ENCODE measurements at places on chromosomes 11 and 22.
A peak's percentile ranks its signal among the peaks of the same experiment; 100 is the strongest.

GRCh38 chr11:134670961-134671370, 258.9 kb upstream of the B3GAT1 start:
- no peak for DNase-seq

DNA sequence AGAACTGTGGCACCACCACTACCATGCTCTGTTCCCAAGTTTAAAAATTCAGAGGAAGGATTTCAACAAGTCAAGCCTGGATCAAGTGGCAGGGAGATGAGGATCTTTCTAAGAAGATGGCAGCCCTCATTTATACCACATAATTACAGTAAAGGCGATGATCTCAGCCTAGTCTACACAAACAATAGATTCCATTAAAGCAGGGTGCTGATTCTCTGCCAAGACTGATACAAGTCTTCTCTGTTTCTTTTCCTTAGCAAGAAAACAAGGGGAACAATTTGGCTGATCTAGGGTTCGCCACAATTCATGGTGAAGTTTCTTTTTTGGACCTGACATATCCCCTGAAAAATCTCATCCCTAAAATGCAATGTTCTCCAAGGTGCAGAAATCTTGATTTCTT, 73.9 kb downstream of the PPFIBP2 start:
- DNase-seq = no peak

- DNase-seq = no peak
These were observed 2.6 kb upstream of the OR52W1 start for GRCh38 chr11:6196396-6196795.

GRCh38 chr11:123584737-123585136, 69.7 kb downstream of the SCN3B start:
- DNase-seq = no peak

- no peak for DNase-seq
These were observed 8.5 kb upstream of the OR8B12 start for GRCh38 chr11:124551987-124552386.

GRCh38 chr11:1112351-1113191, 37.9 kb downstream of the MUC2 start:
- DNase-seq = no peak

DNA sequence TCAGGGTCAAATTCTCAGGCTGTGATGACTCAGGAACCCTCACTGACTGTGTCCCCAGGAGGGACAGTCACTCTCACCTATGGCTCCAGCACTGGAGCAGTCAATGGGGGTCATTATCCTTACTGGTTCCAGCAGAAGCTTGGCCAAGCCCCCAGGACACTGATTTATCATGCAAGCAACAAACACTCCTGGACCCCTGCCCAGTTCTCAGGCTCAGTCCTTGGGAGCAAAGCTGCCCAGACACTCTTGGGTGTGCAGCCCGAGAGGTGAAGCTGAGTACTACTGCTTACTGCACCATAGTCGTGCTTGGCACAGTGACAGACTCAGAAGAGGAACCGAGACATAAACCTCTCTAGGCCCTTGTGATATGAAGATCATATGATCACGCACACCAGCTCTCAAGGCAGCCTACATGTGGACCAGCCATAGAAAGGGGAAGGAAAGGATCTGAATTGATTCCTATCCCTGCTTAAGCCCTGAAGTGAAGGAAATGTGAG, 58.2 kb downstream of the ZNF280B start:
- DNase-seq = no peak

DNA sequence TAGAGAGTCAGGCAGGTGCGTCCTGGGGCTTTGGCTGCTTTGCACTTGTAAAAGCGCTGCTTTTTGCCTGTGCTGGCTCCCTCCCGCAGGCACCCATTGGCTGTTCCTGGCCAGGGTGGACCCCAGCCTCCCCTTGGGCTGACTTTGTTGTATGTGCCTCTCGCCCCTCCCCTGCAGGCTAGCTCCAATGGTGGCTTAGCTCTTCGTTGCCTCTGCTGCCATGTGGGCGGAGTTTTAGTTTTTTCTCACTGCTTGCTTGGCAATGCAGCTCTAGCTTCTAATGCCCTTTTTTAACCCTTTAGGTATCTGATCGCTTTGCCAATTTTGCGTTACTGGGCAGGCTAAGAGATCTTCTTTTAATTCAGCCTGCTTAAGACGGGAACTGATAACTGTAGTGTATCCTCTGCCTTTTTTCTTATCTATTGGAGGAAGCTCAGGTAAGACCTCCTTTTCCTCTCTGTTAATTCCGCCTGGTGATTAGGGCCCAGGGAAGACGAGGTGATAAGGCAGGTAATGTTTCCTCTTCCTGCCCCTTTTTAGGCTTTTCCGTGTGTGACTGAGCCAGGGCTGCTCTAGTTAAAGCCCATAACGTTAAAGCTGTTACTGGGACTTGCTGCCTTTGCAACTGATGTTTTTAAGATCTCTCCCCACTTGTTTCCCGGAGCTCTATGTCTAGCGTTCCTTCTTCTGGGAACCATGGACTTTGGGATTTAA, 11.7 kb upstream of the GLYATL1 start:
- peak; percentile 73 for DNase-seq

DNA sequence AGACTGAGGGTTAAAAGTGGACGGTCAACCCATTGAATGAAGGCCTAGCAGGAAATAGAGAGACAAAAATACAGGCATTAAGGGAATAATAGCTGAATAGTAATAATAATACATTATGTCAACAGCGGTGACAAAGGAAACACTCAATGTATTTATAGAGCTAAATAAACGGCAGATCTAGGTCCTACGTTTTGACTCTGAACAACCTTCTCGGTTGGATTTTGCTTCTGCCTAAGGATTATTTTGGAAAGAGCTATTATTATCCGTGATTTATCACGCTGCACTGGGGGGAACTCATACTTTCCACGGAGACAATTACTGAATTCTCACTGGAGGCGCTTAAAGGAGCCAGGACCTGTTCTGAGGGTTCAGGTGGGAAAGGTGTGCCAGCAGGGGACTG, 118.2 kb upstream of the KIRREL3 start:
- DNase-seq = no peak

DNA sequence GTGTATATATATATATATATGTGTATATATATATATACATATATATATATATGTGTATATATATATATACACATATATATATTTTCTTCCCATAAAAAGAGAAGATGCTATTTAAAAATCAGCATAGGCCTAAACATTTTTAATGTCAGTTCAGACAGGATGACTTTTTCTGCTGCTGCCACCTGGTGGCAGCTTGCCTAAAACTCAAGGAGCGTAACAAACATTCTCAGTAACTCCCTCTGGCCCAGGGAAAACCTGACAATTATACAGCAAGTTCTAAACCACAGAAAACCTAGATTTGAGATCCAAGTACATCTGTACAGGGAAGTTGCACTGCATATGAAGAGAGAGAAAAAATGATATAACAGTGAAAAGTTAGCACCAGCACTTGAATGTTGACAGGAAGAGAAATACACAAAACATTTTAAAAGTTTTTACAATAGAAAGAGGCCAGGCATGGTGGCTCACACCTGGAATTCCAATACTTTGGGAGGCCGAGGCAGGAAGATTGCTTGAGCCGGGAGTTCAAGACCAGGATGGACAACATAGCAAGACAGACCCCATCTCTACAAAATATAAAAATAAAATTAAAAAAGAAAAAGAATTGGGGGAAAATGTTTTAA, 16.6 kb downstream of the OR8A1 start:
- DNase-seq = peak; percentile 27

GRCh38 chr11:110367571-110367970, 62.2 kb upstream of the FDX1 start:
- DNase-seq = no peak

DNA sequence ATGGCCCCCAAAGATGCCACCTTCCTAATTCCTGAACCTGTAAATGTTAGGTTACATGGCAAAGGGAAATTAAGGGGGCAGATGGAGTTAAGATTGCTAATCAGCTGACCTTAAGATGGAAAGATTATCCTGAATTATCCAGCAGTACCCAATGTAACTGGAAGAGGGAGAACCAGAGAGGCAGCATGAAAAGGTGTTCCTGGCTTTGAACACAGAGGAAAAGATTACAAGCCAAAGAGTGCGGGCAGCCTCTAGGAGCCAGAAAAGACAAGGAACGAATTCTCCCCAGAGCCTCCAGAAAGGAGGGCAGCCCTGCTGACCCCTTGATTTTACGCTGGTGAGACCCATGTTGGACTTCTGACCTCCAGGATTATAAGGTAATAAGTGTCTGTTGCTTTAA, 15.1 kb upstream of the THRSP start:
- no peak for DNase-seq

GRCh38 chr11:18650353-18650752, 16.2 kb upstream of the SPTY2D1 start:
- DNase-seq = no peak

- peak; percentile 78 for DNase-seq
These were observed 9.5 kb downstream of the FOLR3 start for GRCh38 chr11:72144807-72145565.

DNA sequence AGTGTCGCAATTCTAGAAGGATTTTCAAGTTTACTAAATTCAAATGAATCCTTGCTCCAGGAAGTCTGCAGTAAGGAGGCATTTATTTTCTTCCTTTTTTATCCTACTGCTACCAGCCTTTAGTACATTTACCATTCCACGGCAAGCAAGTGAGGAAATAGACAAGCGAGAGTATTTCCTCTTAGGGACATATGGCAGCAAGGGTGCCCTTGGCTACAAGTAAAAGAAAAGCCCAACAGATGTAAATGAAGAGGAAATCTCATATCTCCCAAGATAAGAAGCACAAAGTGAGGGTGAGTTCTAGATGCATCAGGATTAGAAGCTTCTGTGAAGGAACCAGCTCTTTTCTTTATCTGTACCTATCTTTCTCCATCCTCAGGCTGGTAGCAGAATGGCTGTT, 37.8 kb upstream of the FZD4 start:
- no peak for DNase-seq

GRCh38 chr22:49427941-49428340, 399.7 kb downstream of the BRD1 start:
- no peak for DNase-seq

- no peak for DNase-seq
These were observed 3.5 kb upstream of the ASRGL1 start for GRCh38 chr11:62333768-62334167.

DNA sequence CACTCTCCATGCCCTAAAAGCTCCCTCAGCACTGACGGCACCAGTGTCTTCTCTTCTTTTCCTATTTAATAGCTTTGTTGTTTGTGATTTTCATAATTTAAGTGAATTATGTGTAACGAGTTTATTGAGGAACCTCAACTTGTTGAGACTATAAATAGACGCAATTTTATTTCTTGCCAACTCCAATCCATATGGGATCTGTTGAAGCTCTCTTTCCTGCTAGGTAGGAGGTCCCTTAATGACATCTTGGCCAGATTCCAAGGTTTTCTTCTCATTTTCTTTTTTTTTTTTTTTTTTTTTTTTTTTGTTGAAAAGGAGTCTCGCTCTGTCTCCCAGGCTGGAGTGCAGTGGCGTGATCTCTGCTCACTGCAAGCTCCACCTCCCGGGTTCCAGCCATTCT, 14.2 kb downstream of the RTL6 start:
- DNase-seq = no peak

- DNase-seq = no peak
These were observed 49.9 kb downstream of the FAR1 start for GRCh38 chr11:13718394-13718793.

DNA sequence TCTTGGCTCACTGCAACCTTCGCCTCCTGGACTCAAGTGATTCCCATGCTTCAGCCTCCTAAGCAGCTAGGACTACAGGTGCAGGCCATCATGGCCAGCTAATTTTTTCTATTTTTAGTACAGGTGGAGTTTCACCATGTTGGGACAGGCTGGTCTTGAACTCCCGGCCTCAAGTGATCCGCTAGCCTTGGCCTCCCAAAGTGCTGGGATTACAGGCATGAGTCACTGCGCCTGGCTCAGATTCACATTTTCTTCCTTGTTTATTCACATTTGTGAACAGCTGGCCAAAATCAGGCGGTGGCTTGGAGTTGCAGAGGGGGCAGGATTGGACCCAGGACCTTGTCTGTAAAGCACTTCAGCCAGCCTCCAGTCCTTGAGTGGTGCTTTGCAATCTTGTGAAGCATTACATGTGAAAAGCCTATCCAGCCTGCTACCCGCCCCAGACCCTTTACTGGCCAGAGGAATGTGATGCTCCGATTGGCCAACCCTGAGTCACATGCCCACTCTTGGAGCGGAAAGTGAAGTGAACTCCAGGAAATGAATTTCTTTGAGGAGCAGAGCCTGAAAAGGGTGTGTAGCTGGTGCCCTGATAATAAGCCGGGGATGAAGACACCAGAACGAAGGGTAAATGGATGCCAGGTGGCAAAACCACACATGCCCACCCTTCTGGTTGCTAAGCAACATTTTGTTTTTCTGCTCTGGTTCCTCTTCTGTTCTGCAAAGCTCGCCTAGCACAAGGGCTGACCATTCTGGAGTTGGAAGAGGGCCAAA, 62.6 kb upstream of the PTPRJ start:
- peak; percentile 97 for DNase-seq

DNA sequence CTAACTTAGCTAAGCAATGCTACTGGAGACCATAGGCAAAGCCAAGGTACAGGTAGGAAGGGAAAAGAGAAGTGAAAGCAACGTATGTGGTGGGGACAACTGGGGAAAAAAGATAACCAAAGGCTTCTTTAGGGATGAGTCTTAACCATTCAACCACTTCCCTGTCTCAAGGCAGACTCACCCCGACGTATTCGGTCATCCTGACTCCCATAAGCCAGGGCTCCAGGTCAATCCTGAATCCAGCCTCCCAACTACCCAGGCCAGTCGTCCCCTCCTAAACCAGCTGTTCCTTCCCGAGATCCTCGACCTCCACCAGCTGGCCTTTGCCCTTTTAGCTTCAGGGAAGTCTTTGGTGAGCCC, 330 bp downstream of the ACP2 start:
- no peak for DNase-seq

GRCh38 chr11:44493383-44493782, 72.1 kb upstream of the CD82 start:
- DNase-seq = no peak

- DNase-seq = no peak
These were observed 16.2 kb upstream of the EIF4G2 start for GRCh38 chr11:10824888-10825287.

DNA sequence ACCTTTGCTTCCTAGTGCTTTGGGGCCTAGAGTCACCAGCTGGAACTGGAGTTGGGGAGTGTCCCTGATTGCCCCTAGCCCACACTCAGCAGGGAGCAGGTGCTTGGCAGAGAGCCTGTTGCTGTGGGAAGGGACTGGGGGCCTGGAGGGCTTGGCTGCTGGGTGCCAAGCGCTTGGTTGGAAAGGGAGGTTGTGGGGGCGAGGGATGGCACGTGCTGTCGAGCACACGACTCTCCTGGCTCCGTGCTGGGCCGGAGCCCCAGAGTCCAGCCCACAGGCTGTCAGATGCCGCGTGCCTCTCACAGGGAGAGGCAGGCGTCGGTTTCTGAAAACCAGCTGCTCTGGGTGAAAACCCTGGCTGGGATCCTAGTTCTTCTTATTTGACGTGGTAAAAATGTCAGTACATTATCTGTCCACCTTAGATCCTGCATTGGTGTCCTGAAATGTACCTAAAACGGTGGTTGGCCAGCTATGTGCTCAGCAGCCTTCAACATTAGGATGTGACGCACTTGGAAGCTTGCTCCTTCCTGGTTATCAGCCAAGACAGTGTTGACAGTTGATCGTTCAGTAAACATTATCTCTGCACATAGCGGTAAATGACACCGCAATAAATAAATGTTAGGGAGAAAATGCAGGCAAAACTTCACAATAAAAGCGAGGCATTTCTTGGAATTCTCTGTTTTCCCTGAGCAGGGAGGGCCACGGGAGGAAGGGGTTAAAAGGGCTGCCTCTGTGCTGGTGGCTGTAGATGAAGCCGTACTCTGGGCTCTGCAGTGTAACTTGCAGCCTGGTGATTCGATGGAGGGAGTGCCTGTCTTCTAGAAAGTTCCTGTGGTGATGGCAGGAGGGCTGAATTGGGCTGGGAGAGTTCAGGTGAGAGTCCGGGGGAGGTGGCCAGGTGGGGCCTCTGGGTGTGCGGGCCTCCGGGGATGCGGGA, 29.2 kb downstream of the GRAMD4 start:
- no peak for DNase-seq

GRCh38 chr11:12017243-12017678, 8.8 kb upstream of the DKK3 start:
- DNase-seq = no peak

Data from Caki2 (cell line).